HCEC 1CT (cell line): ENCODE measurements at places on chromosomes 2 and 18.

DNA sequence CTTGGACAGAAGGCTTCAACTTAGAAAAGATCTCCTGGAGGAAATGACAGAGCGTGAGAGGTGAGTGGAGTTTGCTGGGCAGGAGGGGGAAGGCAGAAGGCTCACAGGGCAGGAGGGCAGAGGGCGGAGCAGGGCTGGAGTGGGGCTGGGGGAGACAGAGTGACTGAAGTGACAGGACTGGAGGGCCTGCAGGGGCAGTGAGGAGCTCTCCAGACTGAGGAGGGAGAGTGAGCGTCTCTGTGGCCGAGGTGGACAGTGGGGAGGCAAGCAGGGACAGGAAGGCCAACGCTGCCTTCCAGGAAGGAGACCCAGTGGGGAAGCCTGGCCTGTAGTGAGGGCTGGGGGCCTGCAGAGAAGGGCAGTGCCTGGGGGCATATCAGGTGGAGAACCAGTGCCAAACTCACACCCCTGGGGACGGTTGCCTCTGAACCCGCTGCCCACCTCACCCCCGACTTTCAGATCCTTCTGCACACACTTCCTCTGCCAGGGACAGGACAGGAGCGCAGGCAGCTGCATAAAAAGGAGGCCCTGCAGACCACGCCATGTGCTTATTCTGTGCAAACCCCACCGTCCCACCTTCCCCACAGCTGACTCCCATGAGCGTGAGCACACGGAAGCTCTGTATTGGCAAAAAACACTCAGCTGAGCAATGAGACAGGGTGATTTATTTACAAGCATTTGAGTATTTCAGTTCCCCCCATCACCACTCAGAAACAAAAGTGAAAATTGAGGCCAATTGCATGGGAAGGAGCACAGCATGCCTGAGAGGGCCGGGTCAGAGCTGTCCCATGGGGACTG is 244.3 kb downstream of the FAM210A start:
- DNase-seq: no peak

- DNase-seq: no peak
These were observed 136.6 kb downstream of the AGPS start for GRCh38 chr2:177529166-177529565.

GRCh38 chr2:201183365-201183727 is 405 bp downstream of the CASP10 start:
- DNase-seq: no peak

DNA sequence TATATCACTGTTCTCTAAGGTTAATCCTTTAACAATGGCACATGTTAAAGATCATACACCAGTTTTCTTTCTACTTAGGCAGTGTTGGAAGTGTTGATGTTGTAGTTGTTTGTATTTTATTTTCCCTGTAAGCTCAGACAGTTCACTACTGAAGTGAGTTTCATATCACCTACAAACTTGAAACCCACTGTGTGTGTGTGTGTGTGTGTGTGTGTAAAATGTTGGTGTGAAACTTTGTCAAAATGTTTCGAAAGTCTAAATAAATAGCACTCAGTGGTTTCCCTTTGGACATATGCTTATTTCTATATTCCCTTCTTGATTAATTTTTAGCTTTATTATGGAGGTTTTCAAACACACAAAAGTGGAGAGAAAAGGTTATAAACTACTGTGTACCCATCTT is 79.8 kb upstream of the CAVIN2 start:
- DNase-seq: no peak

DNA sequence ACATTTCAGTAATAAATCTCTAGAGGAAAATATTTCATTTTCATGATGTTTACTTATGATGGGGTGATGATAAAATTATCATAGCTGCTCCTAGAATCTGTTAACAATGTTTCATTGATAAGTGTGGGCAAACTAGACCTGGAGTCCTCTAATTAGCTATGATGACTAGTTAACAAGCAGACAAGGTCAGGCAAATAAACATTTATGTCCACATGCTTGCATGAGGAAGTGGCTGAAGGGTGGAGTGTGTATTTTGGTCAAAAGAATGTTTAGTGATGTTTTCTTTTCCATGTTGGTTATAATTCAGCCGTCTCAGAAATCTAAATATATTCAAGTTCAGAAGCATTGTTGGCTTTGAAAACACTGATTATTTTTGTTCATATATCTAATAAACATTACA is 99.9 kb upstream of the FN1 start:
- DNase-seq: peak; percentile 33

GRCh38 chr2:25615920-25616319 is 57.5 kb downstream of the DTNB start:
- no peak for DNase-seq

DNA sequence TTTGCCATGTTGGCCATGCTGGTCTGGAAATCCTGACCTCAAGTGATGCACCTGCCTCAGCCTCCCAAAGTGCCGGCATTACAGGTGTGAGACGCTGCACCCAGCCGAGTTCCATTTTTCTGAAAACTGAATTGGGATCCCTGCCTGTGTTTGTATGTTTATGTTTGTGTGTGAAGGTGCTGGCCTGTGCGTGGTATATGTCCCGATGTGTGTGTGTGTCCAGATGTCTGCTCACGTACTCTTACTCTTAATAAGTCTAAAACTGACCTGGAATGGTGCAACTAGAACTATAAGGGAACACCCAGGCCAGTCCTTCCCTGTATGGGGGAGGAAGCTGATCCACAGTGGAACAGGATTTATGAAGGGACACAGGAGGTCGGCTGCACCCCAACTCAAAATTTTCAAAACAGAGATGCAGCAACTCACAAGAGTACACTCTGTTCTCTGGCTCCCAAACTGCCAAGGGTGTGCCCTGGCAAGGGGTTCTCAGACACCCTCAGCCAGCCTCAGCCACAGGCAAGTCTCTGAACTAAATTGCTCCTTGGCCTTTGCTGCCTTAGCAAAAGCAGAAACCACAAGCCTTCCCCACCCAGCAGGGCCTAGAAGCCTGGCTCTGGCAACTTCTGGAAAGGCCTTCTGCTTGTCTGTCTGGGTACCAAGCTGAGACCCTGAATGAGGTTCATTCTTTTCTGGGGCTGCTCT is 36.5 kb downstream of the RHOB start:
- no peak for DNase-seq

DNA sequence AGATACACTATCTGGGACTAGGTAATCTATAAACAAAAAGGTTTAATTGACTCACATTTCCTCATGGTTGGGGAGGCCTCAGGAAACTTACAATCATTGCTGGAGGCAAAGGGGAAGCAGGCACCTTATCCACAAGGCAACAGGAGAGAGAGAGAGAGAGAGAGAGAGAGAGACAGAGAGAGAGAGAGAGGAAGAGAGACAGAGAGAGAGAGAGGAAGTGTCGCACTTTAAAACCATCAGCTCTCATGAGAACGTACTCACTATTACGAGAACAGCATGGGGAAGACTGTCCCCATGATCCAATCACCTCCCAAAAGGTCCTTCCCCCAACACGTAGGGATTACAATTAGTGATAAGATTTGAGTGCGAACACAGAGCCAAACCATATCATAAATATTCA is 253.5 kb upstream of the TRIB2 start:
- DNase-seq: no peak

GRCh38 chr2:120538691-120539423 is 192.9 kb downstream of the INHBB start:
- DNase-seq: no peak

DNA sequence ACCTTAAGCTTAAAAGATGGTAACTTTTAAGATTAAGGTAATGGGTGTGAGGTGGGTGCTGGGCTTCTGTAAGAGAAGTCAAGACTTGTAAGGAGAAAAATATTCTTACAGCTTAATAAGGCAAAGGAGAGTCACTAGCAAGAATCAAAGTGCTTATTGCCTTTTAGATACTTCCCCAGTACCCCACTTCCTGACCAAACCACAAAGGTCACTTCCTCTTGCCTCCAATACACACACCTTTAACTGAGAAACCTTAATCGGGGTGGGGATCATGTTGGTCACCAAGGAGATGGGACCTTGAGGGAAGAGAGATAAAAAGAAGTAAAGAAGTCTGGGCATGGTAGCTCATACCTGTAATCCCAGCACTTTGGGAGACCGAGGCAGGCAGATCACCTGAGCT is 10.6 kb upstream of the ATG16L1 start:
- no peak for DNase-seq

- no peak for DNase-seq
These were observed 601.1 kb upstream of the SETBP1 start for GRCh38 chr18:44079606-44080005.

DNA sequence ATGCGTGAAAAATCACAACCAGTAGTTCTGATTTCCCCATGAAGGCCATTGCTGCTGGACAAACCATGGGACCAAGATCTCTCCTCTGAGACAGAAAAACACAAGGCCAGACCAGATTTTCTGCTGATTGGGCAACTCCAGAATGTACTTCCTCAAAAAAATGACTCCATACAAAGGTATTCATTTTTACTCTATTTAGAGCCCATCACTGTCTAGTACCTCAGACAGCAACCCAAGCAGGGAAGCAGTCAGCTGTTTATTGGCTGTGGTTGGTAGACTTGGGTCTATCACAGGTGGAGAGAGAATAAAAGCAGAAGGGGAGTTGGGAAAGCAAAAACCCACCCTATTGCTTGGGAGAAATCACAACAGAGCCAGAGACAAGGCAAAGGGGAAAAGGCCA is 219.9 kb downstream of the PIK3C3 start:
- DNase-seq: no peak

GRCh38 chr2:30466216-30466615 is 19.2 kb downstream of the LCLAT1 start:
- no peak for DNase-seq

DNA sequence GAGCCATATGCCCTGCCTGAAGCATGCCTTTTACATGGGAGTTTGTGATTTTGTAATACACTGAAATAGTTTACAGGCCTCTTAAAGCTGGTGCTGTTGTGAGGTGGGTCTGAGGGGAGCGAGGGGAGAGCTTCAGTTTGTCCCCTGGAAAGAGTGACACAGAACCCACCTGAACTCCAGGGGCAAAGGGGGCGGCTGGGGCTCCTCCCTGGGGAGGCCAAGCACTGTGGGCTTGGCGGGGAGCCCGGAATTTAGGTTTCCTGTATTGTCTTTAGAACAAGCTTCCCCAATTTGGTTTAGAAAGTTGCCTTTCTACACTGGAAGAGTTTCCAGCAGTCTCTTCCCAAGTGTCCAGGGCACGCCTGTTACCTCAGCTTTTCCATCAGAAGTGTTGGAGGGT is 75.7 kb downstream of the VAPA start:
- no peak for DNase-seq

DNA sequence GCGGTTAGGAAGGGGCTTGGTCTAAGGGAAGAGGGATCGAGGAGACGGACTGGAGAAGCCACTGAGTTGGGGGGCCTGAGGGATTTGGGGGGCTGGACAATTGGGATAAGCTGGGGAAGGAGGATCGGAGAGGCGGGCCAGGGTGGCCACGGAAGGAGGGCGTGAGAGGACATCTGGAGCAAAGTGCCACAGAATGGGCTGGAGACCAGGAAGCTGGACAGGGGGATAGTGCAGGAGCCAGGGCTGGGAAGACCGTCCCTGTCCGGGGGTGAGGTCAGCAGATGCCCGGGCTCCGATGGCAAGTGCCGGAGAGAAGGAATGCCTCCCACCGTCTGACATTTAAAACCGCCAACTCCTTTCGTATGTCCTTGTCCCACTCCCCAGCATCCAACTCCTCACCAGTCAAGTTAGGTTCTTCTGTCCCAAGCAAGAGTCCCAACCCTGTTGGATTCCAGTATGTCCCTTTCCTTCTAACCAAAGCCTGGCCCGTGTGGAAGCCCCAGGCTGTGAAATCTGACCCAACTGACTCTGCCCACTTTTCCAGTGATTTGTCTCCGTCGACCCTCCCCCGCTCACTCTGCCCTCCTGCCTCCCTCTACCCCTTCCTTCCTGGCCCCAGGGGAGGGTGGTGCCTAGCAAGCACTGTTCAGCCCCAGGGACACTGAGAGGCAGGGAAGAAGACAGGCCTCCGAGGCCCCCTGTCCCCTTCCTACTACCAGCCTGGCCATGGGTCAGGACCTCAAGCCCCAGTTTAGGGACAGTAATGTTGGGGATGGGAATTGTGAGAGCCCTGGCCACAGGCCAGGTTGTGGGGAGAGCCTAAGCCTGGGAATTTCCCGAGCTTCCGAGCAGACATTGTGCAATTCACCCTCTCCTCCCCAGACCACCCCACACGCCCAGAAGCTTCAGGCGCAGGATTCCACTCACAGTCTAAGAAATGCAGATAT is 31.5 kb upstream of the TMBIM1 start:
- DNase-seq: peak; percentile 30

GRCh38 chr2:84782717-84783442 is 98.0 kb downstream of the TRABD2A start:
- no peak for DNase-seq

DNA sequence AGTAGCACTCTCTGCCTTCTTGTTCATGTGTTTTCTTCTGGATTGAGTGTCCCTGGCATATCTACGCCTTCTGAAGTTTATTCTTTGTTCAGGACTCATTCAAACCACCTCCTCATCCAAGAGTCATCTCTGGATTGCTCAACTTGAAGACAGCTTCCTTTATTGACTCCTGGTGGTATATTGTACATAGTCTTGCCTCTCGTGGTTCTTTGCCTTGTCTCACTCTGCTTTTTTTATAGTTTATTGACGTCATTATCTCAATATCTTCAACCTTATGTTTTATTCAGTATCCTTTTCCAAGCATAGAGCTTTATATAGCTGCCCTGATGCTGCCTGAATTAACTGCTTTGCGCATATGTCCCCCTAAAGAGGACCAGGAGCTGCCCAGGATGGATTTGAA is 161.7 kb downstream of the INSIG2 start:
- DNase-seq: no peak

GRCh38 chr2:38260469-38260868 is 116.6 kb downstream of the ATL2 start:
- DNase-seq: no peak

DNA sequence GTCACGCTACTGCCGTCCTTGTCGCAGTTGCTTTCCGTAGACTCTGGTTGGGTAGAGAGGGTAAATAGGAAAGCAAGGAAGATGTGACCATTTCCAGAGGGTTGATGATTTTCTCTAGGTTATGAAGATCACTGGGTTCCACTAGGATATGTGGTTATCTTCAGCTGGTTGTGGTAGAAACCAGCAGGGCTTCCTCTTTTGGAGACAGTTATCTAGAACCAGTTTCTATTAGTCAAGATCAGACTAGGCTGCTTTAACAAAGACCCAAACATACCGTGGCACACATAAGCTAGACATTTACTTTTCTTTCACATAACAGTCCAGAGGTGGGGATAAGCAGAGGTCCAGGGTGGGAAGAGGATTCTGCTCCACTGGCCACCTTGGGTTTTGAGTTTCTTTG is 59.6 kb downstream of the FASTKD2 start:
- no peak for DNase-seq
